ENCODE measurements at places on chromosomes 16 and 17. TPM values are rescaled to one million over a fixed set of nuclear protein-coding genes. Genes with fewer than 3 reads are reported as not detected.

The SOST gene
- total RNA-seq = not detected

The SCARF1 gene
- 0.43 TPM for total RNA-seq

The OR1F1 gene
- total RNA-seq = 0.14 TPM

The CCL13 gene
- total RNA-seq = not detected

The MMP28 gene
- total RNA-seq = 31.8 TPM

The KRT12 gene
- total RNA-seq = not detected

The NOL3 gene
- 22.5 TPM for total RNA-seq

The TENT4B gene
- 15.0 TPM for total RNA-seq
